Activated CD4-positive, alpha-beta memory T cell treated with anti-CD3 and anti-CD28 coated beads for 36 hours (primary cell): ENCODE measurements at places on chromosomes 16 and 17. TPM values are rescaled to one million over a fixed set of nuclear protein-coding genes. Genes with fewer than 3 reads are reported as not detected.

SP6 gene
- 0.12 TPM for total RNA-seq

FSCN2 gene
- 0.33 TPM for total RNA-seq

FBXO39 gene
- not detected for total RNA-seq

CHST5 gene
- total RNA-seq = not detected

- no peak overlapping the region for H3K4me3 ChIP-seq
- peaks cover 35% of the 10 kb centered on the region for H3K36me3 ChIP-seq
- H3K27ac ChIP-seq = no peak overlapping the region
- H3K27me3 ChIP-seq = no peaks in the 10 kb centered on the region
- no peaks in the 10 kb centered on the region for H3K4me1 ChIP-seq
Observed at GRCh38 chr17:73025041-73025560, 67.4 kb downstream of the SLC39A11 start.

GRCh38 chr17:73551759-73552158 is 92.5 kb downstream of the SDK2 start:
- peak; percentile 26 for DNase-seq
- no peak overlapping the region for H3K27ac ChIP-seq

- H3K4me1 ChIP-seq = no peaks in the 10 kb centered on the region
- DNase-seq = no peak
- no peak overlapping the region for H3K27ac ChIP-seq
- no peaks in the 10 kb centered on the region for H3K36me3 ChIP-seq
Observed at GRCh38 chr16:16780588-16780987, 401.6 kb downstream of the NPIPA7 start.

- H3K27ac ChIP-seq = no peak overlapping the region
- H3K36me3 ChIP-seq = no peaks in the 10 kb centered on the region
- no peaks in the 10 kb centered on the region for H3K27me3 ChIP-seq
- peak overlapping the region; percentile 94 for H3K4me3 ChIP-seq
- peaks cover 57% of the 10 kb centered on the region for H3K4me1 ChIP-seq
- DNase-seq = peak; percentile 8
Observed at GRCh38 chr17:17044846-17045561, 2.7 kb downstream of the MPRIP start.

- H3K4me1 ChIP-seq = no peaks in the 10 kb centered on the region
- H3K4me3 ChIP-seq = no peak overlapping the region
- no peak overlapping the region for H3K27ac ChIP-seq
- no peaks in the 10 kb centered on the region for H3K27me3 ChIP-seq
- H3K36me3 ChIP-seq = no peaks in the 10 kb centered on the region
- DNase-seq = peak; percentile 89
Observed at GRCh38 chr17:4908711-4909496, 6.0 kb upstream of the CHRNE start.

- no peaks in the 10 kb centered on the region for H3K36me3 ChIP-seq
- H3K27me3 ChIP-seq = peaks cover 44% of the 10 kb centered on the region
- DNase-seq = peak; percentile 32
- H3K4me1 ChIP-seq = peaks cover 21% of the 10 kb centered on the region
Observed at GRCh38 chr16:31215287-31216162, 1.4 kb downstream of the PYDC1 start.

DNA sequence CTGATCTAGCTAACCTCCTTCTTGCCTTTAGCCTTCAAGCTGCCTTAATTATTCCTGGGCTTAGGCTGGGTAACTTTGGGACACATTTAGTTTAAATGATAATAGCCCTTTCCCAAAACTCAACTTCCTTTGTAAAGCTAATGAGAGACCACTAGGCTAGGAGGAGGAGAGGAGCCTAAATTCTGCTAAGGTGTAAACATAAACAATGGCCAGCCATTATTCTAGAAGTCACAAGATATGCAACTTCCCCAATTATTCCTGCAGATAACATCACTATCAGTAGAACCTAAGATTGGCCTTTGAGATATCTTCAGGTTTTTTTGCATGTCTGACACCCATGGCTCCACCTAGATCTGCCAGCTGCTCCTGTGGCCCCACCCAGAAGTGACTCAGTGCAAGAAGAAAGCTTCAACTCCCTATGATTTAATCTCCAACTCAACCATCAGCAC is 131.2 kb upstream of the FAM20A start:
- DNase-seq = no peak
- H3K27me3 ChIP-seq = peaks cover 4% of the 10 kb centered on the region
- no peak overlapping the region for H3K4me3 ChIP-seq
- no peaks in the 10 kb centered on the region for H3K4me1 ChIP-seq

GRCh38 chr16:53673189-53673588 is 30.5 kb downstream of the RPGRIP1L start:
- no peaks in the 10 kb centered on the region for H3K4me1 ChIP-seq
- H3K27ac ChIP-seq = no peak overlapping the region
- no peak for DNase-seq
- no peaks in the 10 kb centered on the region for H3K36me3 ChIP-seq
- no peaks in the 10 kb centered on the region for H3K27me3 ChIP-seq

DNA sequence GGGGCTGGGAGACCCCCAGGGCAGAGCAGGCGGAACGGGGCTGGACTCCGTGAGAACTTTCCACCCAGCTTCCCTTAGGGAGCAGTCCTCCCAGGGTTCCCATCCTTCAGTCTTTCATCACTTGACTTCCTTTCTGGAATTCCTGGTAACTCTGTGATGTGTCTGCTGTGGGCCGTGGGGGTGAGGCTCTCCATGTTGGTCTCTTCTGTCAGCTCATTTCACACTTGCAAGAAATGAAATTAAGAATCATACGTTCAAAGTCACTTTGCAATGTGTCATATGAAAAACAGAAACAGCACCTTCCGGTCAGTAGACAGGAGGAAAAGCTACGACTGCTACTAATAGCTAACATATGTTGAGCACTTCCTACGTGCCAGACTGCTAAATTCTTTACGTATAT is 5.4 kb upstream of the BBS2 start:
- H3K4me1 ChIP-seq = peaks cover 6% of the 10 kb centered on the region
- no peak for DNase-seq
- no peaks in the 10 kb centered on the region for H3K27me3 ChIP-seq
- H3K4me3 ChIP-seq = no peak overlapping the region
- H3K27ac ChIP-seq = no peak overlapping the region

GRCh38 chr17:81809556-81809998 is 5.6 kb downstream of the GCGR start:
- H3K36me3 ChIP-seq = no peaks in the 10 kb centered on the region
- no peaks in the 10 kb centered on the region for H3K4me1 ChIP-seq
- no peak overlapping the region for H3K4me3 ChIP-seq
- H3K27ac ChIP-seq = no peak overlapping the region
- DNase-seq = no peak

DNA sequence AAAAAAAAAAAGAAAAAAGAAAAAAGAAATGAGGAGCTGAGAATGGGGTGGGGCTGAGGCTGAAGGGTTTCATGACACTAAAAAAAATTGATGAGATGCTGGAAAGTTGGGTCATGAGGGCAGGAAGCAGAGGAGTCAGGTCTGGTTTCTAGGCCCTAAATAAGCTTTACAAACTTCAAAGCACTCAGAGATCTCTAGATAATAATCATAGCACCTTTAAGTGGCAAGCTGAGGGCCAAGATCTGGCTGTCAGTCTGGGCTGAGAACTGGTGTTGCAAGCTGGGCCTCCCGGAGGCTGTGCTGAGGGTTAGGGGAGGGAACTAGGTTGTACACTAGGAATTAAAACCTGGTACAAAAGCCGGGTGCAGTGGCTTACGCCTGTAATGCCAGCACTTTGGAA is 6.4 kb downstream of the ZNF764 start:
- H3K27ac ChIP-seq = peak overlapping the region; percentile 96
- peaks cover 57% of the 10 kb centered on the region for H3K4me1 ChIP-seq
- no peaks in the 10 kb centered on the region for H3K27me3 ChIP-seq
- peak; percentile 79 for DNase-seq
- H3K4me3 ChIP-seq = peak overlapping the region; percentile 58

- H3K27ac ChIP-seq = no peak within 1 kb of the TSS
- DNase-seq = peak; percentile 89
- H3K27me3 ChIP-seq = peaks cover 4% of the 10 kb centered on the region
Observed at GRCh38 chr17:44708401-44709263, at the start of gene DBF4B. Gene DBF4B (plus strand): TSS chr17:44708665. CDS start chr17:44708821, 156 bp downstream.

DNA sequence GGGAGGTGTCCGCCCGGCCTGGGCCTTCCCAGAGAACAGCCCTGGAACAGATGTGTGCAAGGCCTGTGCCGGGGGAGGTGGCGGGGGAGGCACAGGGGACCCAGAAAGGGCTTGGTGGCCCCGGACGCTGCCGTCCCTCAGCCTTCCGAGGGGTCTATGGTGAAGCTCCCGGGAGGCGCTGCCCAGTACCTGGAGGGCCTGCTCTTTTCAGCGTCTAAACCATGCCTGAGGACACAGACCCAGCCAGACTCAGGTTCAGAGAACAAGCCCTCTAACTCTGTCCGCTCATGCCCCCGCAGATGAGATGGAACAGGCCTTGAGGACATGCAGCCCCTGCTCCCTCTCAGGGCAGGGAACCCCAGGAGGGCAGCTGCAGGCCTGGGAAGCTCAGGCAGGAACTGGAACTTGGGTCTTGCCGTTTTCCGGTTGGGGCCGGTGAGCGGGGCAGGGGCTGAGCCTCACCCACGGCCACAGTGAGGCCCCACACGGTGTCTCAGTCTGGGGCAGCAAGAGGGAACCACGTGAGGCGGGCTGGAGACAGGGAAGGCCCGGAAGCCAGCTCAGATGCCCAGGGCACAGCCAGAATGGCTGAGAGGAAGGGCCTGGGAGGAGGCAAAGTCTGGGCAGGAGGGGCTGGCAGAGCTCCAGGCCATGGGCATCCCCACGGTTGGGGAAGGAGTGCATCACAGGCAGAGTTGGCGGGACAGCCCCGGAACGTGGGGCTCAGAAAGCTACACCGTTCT is 12.5 kb downstream of the SLC16A3 start:
- peaks cover 58% of the 10 kb centered on the region for H3K4me1 ChIP-seq
- H3K27ac ChIP-seq = peak overlapping the region; percentile 84
- DNase-seq = peak; percentile 79
- H3K36me3 ChIP-seq = peaks cover 49% of the 10 kb centered on the region
- peak overlapping the region; percentile 29 for H3K4me3 ChIP-seq

DNA sequence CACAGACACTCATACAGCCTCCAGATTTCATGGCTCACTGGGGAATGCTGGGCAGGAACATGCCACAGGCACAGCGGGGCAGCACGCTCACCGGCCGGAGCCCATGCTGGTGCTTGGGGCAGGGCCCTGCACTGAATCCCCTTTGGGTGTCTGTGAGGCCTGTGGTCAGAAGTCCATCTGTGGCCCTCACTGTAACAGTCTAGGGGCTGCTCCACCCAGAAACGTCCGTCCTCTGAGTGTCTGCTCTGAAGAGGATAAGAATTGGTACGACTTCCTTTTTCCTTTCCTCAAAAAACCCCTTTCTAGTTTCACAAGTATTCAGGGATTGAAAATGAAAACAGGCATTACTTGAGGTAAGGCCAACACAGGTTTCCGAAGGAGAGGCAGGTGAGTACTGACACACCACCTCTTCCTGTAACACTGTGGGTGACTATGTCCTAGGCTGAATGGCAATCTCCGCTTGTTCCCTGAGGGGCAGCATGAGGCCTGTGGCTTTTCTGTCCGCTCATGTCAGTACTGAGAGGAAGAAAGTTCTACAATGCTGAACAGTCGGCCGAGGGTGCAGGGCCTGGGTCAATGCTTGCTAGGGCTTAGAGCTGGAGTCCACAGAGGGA is 42.5 kb downstream of the TMEM11 start:
- peaks cover 6% of the 10 kb centered on the region for H3K36me3 ChIP-seq
- no peak overlapping the region for H3K27ac ChIP-seq
- no peak overlapping the region for H3K4me3 ChIP-seq

DNA sequence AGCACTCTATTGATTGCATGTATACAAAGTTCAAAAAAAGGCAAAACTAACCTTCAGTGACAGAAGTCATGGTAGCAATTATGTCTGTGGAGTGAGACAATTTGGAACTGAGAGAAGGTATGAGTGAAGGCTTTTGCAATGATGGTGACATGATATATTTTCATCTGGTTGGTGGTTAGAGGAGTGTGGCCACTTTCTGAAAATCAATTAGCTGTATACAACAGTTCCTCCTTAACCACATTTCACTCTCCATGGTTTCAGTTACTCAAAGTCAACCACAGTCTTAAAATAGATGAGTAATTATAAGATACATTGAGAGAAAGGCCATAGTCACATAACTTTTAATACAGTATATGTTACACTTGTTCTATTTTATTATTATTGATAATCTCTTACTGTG is 26.2 kb downstream of the ADAMTS18 start:
- DNase-seq = no peak
- H3K36me3 ChIP-seq = no peaks in the 10 kb centered on the region
- no peak overlapping the region for H3K4me3 ChIP-seq
- no peak overlapping the region for H3K27ac ChIP-seq
- H3K4me1 ChIP-seq = no peaks in the 10 kb centered on the region

- H3K27me3 ChIP-seq = peaks cover 12% of the 10 kb centered on the region
- H3K36me3 ChIP-seq = no peaks in the 10 kb centered on the region
- no peak for DNase-seq
- H3K4me3 ChIP-seq = no peak overlapping the region
- H3K4me1 ChIP-seq = no peaks in the 10 kb centered on the region
Observed at GRCh38 chr16:51107742-51108141, 43.3 kb downstream of the SALL1 start.

DNA sequence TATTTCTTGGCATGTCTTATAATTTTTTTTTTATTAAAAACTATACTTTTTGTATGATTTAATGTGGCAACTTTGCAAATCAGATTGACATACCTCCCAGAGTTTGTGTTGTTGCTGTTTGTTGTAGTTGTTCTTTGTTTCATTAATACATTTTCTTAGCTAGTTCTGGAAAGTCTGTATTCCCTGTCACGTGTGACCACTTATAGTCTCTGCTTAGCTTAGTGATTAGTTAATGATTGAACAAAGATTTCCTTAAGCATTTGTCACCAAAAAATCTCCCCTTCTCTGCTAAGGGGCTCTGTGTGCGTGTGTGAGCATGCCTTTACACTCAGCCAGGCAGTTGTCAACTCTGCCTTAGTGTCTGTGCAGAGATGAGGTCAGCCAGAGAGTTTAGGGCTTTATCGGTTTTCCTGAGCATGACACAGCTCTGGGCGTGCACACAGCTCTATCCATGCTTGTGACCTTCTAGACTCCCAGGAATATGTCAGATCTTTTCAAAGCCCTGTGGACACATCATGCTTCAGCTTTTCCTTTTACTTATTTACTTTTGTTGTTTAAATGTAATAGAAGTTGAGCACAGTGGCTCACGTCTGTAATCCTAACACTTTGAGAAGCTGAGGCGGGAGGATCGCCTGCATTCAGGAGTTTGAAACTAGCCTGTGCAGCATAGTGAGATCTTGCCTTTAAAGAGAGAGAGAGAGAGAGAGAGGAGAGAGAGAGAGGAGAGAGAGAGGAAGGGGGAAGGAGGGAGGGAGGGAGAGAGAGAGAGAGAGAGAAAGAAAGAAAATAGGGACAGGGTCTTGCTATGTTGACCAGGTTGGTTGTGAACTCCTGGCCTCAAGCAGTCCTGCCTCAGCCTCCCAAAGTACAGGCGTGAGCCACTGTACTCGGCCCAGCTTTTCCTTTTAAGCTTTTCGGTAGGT is 21.9 kb downstream of the DNAI2 start:
- no peaks in the 10 kb centered on the region for H3K36me3 ChIP-seq
- H3K4me1 ChIP-seq = peaks cover 23% of the 10 kb centered on the region
- no peak overlapping the region for H3K4me3 ChIP-seq
- no peak overlapping the region for H3K27ac ChIP-seq
- H3K27me3 ChIP-seq = no peaks in the 10 kb centered on the region
